ENCODE measurements at places on chromosomes 7 and 10.
A peak's percentile ranks its signal among the peaks of the same experiment; 100 is the strongest.

DNA sequence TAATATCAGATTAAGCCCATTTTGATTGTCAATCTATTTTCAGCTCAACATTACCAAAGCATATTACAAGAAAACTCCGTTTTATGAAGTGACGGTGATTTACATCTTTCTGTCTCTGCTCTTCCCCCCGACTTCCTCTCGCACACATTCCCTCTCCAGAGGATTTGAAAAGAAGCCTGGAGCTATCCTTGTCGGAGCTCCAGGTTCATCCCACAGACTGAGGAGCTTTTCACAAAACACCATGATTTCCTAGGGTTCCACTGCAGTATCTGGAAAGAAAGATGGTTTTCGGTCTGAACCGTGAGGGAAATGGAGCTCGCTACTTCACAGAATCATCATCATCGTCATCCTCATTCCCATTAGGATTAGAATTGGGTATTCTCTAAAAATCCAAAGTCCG is 655.5 kb upstream of the MGMT start:
- no peak for DNase-seq

DNA sequence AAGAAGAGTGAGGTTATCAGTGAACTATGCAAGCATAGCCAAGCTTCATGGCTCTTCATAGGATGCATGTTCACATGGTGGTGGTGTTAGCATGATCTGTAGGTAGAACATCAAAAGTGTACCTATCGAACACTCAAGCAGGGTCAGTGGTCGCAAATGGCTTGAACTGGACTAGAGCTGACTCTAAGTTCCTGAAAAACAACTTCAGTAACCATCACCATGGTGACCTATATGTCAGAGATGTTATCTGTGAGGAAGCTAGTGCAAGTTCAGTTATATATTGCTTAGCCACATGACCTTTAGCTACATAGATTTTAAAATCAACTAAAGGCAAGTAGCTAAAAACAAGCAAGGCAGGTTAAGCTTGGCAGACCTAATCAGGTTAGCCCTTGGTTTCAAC is 163.1 kb upstream of the AGR3 start:
- DNase-seq = no peak

DNA sequence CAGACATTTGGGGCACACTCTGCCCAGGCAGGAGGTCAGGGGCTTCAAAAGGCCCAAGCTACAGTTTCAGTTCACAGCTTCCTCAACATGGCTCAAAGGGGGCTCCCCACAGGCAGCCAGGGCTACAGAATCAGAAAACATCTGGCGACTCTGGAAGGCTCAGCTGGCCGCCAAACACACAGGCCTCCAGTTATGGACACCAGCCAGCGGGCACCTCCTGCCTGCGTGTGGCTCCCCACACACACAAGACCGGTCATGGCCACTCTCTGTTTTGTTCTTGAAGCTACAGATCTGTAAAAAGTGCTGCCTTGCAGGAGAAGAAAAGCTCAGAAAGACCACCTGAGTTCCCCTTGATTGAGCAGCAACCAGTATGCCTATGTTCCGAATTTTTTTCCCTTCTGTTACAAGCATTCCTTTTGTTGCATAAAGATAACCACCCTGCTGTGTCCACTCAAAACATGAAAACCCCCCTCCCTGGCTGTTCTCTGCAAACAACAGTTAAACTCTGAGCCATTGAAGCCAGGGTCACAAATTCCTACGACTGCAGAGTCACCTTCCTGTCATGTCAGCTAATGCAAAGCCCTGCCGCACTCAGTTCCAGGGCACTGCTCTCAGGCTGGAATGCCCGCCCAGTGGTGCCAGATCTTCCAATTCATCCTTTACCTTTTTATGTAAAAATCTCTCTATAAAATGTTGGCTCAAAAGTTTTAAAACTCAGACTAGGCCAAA is 33.6 kb downstream of the VSTM4 start:
- no peak for DNase-seq

- no peak for DNase-seq
These were observed 350.5 kb downstream of the PARD3 start for GRCh38 chr10:34464591-34464990.

- no peak for DNase-seq
These were observed 375.6 kb downstream of the SFMBT2 start for GRCh38 chr10:7035126-7035761.

DNA sequence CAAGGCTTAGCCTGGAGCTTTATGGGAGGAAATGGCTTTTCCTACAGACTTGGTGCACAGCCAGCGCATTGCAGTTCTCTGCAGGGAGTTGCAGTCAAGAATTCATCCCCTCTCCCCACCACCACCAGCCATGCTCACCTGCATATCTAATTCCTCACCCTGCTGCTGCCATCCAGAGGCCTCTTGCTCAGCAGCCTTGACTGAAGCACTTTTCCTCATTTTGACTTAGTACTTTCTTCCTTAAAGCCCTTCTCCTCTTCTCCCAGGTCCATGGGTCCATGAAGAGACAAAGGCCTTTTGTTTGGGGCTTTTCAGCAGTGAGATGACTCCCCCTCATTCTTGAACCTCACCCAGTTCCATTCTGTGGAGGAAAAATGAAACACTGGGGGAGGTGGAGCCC is 39.7 kb upstream of the GPR141 start:
- DNase-seq = no peak

DNA sequence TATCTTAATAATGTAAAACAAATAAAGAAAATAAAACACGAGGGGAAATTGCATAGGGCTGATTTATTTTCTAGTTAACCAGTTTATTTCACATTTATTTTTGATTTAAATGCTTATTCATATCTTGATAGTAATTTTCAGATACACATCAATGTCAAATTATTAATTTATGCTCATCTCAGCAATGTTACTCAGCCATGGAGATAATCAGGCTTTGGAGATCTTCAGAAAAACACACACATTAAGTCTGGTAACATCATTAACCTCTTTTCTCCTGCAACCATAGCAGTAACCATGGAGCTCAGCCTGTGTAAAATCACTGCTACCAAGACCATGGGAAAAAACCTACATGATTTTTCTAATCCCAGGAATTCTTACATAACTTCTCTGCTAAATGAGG is 31.9 kb upstream of the TBX20 start:
- DNase-seq = no peak

DNA sequence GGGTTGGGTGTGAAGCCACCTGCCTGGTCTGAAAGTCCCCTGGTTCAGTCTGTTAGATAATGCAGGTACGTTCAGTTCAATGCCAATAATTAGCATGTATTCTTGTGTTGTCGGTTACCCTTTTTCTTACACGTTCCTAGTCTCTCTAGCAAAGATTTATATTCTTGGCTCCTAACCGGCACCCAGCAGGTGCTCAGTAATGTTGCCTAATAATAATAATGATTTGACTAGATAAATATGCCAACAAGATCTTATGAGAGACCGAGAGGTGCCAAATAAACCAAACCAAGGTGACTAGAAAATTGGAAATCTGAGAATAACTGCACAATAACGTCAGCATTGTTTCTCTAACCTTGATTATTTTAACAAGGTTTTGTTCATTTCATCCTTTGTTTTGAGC is 1.1 kb upstream of the SMIM30 start:
- no peak for DNase-seq

GRCh38 chr7:105448181-105448580 is 59.5 kb upstream of the SRPK2 start:
- no peak for DNase-seq

GRCh38 chr10:28593811-28594210 is 60.9 kb downstream of the WAC start:
- DNase-seq = no peak

DNA sequence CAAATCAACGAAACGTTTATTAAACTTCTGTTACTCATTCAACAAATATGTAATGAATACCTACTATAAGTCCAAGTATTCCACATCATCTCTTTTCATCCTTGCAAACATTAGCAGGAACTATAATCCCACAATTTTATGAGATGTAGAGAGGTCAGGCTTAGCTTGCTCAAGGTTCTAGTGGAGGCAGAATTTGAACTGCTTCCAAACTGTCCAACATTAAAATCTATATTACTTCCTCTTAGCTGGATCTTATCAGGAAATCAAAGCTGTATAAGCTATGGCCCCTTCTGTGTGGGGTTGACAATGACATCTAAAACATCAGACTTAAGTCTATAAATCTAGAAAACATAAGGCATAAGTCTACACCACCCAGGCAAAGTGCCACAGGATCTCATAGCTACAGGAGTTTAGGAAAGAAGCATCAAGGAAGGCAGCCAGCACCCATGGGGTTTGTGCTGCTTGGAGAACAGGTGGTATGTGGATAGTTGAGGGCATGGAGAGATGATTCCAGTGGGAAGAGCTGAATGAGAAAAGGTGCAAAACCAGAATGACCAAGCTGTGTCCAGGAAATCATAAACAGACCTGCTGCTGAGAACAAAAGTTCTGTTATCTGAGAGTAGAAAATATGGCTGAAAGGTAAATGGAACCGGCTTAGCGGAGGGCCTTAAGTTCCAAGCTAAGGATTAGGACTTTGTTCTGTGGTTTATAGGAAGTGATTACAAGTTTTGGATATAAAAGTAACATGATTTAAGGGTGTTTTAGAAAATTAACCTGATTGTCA is 34.5 kb downstream of the PAPSS2 start:
- DNase-seq = peak; percentile 72

GRCh38 chr7:144834641-144835144 is 1.2 kb downstream of the TPK1 start:
- DNase-seq = no peak

DNA sequence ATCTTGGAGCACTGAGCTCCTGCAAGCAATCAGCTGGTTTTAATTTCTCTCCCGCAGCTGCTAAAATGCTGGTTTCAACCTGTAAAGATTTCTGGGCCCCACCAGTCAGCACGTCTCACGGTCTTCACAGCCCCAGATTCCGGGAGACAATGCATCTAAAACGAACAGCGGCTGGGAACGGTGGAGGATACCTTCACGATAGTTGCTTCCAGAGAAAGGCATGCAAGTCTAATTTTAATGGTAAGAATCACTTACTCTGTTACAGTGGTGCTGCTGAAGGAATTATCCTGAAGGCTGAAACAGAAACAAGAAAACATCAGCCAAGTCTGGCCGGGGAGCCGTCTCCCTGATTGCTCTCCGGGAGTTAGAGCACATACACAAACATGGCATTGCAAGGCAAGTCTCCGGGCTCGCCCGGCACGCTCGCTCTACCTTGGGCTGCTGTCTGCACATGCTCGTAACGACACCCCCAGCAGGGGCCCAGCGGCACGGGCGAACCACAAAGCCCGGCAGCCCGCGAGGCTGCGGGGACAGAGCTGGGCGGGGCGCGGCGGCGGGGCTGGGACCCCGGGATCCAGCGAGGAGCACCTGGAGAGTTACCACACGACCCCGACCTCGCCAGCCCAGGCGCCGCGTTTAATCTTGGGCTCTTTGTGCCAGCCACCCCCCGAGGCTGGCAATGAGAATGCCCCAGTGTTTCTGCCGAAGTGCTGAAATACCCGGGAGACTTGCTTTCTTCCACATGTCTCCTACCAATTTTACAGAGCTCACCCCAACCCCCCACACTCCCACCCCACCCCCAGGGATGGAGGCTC is at the start of gene FAM13C:
Gene FAM13C, minus strand, starts transcription at position 406 of the 815 bp plus-strand sequence. Its CDS starts 89 bp downstream, at position 317.
- DNase-seq = peak; percentile 46

- DNase-seq = peak; percentile 78
These were observed 10.6 kb upstream of the GRB10 start for GRCh38 chr7:50793120-50793946.
